ENCODE measurements at places on chromosomes 6 and 20.

- no peak for DNase-seq
Measured at GRCh38 chr20:21234324-21234723, 68.8 kb upstream of the XRN2 start.

- DNase-seq = no peak
Measured at GRCh38 chr6:35280903-35281302, 16.7 kb upstream of the DEF6 start.

DNA sequence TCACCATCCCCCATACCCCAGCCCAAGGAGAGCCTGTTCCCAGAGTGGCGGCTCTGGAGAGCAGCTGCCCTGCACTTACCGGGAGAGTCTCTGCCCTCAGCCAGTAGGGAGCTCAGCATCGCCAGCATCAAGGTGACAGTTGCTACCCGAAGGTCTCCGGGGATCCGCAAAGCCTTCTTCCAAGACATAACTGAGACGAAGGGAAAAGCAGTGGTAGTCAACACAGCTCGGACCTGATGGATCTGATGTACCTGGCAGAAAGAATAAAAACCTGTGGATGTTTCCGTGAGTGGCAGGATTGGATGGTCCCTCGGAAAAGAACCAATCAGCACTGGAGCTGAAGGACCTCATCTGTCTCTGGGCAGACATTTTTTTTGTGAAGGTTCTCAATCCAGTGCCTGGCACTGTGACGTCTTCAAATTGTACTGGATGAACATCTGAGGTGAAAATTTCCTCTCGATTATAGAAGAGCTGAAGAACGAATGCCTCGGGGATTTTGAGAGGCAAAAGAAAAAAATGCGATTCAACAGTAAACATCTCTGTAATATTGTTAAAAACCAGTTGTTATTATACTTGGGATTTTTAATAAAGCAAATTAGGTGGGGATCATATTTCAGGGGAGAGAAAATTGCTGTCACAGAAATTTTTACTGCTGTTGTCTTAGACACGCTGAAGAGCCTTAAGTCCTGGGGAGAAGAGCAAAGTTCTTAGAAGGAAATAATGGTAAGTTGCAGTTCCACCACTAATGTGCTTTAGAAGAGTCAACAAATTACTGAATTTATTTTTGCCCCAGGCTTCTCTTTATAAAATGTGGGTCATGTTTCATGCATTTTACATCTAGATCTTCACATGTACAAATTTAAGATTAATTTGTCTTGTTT lies at the start of gene HLA-DQB1:
TSS of gene HLA-DQB1 (minus strand) at position 238 of the 881 bp plus-strand sequence. CDS start at position 188, 50 bp downstream.
- DNase-seq = peak; percentile 37

- no peak for DNase-seq
Measured at GRCh38 chr20:37878835-37879599, 23.9 kb upstream of the VSTM2L start.

- DNase-seq = no peak
Measured at GRCh38 chr6:129493354-129493902, 216.5 kb downstream of the ARHGAP18 start.

DNA sequence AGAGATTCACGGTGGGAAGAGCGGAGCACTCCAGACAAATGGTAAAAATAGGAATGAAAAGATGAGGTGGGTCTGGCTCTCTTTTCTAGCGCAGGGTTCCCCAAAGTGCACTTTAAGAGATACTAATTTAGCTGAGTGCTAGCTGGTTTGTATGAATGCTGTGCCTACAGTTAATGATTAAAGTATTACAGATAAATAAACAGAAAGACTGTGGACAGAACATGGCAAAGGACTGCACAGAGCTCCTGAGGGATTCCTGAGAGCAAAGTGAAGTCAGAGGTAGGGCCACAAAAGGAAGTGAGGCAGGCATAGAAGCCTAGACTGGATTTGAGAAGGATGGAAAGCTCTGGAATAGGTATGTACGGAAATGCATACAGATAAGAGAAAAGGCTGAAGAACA lies 114.5 kb downstream of the INSM1 start:
- no peak for DNase-seq

GRCh38 chr6:107665382-107665781 lies 158.7 kb downstream of the SCML4 start:
- no peak for DNase-seq
